Epithelial cell of umbilical artery (primary cell): ENCODE measurements at places on chromosomes 1 and 21. TPM values are rescaled to one million over a fixed set of nuclear protein-coding genes. Genes with fewer than 3 reads are reported as not detected.

TFF2 gene
- total RNA-seq: not detected in 2 replicates

OR2M3 gene
- total RNA-seq: not detected in 2 replicates

RC3H1 gene
- total RNA-seq: 12.7 and 20.8 TPM in 2 replicates

LRRC8D gene
- 15.6 and 22.3 TPM in 2 replicates for total RNA-seq

KRTAP12-2 gene
- not detected in 2 replicates for total RNA-seq

KRTAP24-1 gene
- total RNA-seq: not detected in 2 replicates

CFAP45 gene
- 1.5 and 1.9 TPM in 2 replicates for total RNA-seq

RHBG gene
- total RNA-seq: not detected in 2 replicates
